Activated CD8-positive, alpha-beta memory T cell treated with anti-CD3 and anti-CD28 coated beads, Interleukin-2, amount 10 ng/mL, durations not matched to agents 7 days and 5 days (primary cell): ENCODE measurements at places on chromosomes 16 and 17.

GRCh38 chr16:22847100-22847499 is 33.1 kb downstream of the HS3ST2 start:
- no peak for DNase-seq

DNA sequence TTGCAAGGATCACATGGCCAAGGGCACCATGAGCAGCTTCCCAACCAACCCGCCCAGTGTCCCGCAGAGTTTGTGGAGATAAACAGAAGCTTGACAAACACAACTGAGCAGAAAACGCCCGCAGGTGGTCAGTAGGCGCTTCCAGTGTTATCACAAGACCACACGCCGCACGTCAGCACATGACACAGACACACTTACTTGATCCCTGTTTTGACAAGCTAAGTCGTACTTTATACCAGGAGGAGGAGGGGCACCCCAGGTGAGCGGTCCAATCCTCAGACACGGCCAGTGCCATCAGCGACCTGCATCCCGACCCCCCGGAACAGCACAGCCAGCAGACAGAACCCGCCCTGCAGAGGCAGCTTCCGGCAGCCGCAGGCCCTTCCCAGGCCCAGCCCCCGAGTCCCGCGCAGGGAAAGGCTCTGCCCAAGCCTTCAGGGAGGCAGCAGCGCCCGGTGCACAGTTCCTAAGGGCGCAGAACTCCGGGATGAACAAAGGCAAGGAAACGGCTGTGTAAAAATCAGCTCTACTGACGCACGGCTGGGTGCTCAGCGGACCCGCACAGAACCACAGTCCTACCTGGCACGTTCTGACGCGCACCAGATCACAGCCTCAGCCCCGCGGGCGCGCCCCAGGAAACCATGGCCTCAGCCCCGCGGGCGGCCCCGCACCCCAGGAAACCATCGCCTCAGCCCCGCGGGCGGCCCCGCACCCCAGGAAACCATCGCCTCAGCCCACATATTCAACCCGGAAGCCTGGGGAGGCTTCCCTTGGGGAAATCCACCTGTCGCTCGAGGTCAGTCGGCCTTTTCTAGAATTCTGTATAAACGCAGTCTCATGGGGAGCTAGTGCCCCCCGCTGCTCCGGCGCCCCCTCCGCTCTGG is 27.8 kb downstream of the AXIN1 start:
- peak; percentile 63 for DNase-seq

GRCh38 chr17:19018600-19018950 is 14.0 kb upstream of the FAM83G start:
- no peak for DNase-seq

GRCh38 chr16:65176603-65177002 is 54.7 kb upstream of the CDH11 start:
- DNase-seq, result no peak

DNA sequence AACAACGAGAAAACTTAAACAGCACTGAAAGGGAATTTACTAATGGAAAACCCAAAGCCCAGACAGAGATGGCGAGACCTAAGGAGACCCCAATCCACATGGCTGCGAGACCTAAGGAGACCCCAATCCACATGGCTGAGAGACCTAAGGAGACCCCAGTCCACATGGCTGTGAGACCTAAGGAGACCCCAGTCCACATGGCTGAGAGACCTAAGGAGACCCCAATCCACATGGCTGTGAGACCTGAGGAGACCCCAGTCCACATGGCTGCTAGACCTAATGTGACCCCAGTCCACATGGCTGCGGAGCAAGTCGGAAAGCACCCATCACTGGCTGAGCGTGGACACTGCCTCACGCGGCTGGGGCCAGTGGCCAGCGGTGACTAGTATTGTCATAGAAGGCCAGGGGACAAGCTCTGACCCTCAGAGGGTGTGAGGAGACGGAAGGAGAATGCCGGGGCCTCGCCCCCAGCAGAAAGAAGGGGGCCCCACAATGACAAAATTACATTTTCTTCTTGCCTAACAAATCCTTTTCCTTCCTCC is 241.8 kb downstream of the C16orf95 start:
- no peak for DNase-seq

GRCh38 chr17:48727415-48728175 is 955 bp downstream of the HOXB13 start:
- DNase-seq, result no peak

DNA sequence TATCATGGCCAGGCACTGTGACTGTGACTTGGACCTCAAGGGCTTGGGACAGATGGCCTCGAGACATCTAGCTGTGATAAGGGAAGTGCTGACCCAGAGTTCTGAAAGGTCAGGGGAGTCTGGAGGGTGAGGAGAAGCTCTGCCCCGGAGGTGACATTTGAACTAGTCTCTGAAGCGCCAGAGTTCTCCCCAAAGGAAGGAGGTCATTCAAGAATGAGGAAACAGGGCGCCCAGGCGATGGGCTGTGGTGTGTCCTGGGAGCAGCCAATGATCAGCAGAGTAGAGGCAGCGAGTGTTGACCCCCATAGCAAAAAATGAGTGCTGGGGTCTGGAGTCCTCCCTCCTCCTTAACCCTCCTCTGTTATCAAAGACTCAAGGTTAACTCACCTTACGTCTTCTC is 4.9 kb downstream of the STARD3 start:
- DNase-seq, result no peak

- peak; percentile 77 for DNase-seq
These were observed 19.9 kb upstream of the GPATCH8 start for GRCh38 chr17:44522883-44523671.

GRCh38 chr17:32529604-32530003 is 42.8 kb downstream of the CDK5R1 start:
- DNase-seq, result no peak

GRCh38 chr16:14199624-14200023 is 128.5 kb downstream of the MRTFB start:
- no peak for DNase-seq

DNA sequence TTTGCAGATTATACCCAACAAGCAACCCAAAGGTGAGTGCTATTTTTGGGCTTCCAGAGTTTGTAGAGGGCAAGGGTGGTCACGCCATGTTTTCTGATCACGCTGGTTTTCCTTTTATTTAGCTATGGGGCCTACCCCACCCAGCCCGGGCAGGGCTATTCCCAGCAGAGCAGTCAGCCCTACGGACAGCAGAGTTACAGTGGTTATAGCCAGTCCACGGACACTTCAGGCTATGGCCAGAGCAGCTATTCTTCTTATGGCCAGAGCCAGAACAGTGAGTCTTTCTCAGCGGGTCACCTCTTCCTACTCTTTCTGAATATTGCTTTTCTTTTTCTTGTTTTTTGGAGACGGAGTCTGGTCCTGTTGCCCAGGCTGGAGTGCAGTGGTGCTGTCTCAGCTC is 2.5 kb downstream of the FUS start:
- no peak for DNase-seq

- no peak for DNase-seq
These were observed 35.5 kb downstream of the CLUAP1 start for GRCh38 chr16:3536271-3536731.

DNA sequence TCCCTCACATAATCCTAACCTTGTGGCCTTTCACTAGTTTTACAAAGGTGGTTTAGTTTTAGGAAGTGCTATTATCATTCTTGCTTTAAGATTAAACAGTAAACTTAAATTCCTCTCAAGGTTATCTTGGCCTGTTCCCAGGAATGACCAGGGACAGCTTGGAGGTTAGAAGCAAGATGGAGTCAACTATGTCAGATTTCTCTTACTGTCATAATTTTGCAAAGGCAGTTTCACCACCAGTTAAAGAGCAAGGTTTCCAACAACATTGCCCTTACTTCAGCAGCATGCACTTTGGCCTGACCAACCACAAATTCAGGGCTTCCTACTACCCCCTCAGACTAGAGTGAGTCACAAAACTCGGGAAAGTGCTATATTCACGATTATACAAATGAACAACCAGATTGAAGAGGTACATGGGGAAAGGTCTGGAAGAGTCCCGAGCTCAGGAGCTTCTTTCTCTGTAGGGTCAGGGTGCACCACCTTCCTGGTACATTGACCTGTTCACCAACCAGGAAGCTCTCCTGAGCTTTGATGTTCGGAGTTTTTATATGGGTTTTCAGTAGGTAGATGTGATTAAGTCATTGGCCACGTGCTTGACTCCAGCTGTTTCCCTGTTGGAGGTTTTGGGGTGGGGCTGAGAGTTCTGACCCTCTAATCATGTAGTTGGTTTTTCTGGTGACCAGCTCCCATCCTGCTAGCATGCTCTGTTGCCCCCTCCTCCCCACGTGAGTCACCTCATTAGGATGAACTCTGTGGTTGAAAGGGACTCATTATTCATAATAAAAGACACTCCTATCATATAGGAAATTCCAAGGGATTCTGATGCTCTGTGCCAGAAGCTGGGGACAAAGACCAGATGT is 19.4 kb downstream of the RHOT1 start:
- no peak for DNase-seq

- no peak for DNase-seq
These were observed 17.8 kb upstream of the OSGIN1 start for GRCh38 chr16:83935005-83935857.

- no peak for DNase-seq
These were observed 29.1 kb downstream of the CRHR1 start for GRCh38 chr17:45813048-45813725.

DNA sequence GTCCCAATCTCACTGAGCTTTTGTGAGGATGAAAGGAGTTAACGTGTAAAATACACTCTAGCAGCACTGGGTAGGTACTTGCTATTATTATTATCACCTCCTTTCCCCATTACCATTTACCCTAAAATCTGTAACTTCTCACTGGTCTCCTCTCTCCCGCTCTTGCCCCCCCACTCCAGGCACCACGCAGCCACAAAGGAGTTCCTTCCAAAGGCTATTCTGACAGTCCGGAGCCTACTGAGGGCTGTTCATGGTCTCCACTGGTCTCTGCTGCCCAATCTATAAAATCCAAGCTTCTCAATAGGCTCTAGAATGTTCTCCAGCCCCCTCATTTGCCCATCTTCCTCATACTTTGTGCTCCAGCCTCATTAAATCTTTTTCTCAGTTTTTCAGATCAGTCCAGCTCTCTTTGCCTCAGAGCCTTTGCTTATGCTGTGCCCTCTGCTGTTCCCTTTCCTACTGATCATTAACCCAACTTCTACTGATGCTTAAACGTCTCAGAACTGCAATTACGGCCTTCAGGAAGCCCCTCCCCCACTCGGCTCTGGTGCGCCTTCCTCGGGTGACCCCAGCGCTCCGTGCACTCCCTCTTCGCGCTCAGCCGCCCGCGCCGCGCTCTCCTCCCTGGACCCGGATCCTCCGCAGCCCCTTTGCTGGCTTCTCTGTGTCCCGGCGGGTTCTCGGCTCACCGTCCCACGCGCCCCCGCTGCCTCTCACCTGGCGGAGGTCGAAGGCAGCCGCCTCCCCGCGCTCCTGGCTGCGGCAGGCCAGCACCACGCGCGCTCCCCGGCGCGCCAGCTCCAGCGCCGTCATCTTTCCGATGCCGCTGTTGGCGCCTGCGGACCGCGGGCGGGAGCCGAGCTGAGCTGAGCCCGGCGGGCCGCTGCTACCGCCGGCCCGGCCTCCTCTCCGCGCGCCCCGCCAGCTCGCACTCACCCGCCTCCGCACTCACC is 737 bp downstream of the DHRS13 start:
- DNase-seq, result peak; percentile 72

GRCh38 chr16:75640598-75640997 is 6.9 kb downstream of the KARS1 start:
- DNase-seq, result no peak

DNA sequence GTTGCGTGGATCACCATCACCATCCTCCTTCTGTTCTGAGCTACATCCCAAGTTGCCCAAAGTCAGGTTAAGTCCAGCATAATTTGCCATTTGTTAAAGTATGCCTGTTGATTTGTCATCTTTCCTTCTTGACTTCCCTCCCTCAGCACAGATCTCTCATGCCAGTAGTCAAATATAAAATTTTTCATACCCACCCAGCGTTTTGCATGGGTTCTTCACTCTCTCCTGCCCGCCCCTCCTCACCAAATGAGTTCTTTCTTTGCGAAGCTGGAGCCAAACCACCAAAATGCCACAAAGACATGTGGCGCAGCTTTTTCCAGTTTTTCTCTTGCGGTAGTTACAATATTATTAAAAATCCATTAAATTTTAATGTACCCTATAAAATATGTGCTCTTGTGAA is 167.2 kb downstream of the MSI2 start:
- no peak for DNase-seq

- DNase-seq, result no peak
These were observed 207.4 kb downstream of the RPTOR start for GRCh38 chr17:80751946-80752581.

DNA sequence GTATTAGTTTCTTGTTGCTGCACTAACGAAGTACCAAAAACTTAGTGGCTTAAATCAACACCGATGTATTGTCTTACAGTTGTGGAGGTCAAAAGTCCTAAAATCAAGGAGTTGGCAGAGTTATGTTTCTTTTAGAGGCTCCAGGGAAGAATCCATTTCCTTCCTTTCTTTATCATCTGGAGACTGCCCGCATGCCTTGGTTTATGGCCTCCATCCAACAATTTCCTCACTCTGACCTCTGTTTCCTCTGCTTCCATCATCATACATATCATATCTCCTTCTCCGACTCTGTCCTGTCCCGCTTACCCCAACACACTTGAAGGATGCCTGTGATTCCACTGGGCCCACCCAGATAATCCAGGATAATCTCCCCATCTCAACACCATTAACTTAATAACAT is 627.8 kb downstream of the KCNJ2 start:
- DNase-seq, result no peak

DNA sequence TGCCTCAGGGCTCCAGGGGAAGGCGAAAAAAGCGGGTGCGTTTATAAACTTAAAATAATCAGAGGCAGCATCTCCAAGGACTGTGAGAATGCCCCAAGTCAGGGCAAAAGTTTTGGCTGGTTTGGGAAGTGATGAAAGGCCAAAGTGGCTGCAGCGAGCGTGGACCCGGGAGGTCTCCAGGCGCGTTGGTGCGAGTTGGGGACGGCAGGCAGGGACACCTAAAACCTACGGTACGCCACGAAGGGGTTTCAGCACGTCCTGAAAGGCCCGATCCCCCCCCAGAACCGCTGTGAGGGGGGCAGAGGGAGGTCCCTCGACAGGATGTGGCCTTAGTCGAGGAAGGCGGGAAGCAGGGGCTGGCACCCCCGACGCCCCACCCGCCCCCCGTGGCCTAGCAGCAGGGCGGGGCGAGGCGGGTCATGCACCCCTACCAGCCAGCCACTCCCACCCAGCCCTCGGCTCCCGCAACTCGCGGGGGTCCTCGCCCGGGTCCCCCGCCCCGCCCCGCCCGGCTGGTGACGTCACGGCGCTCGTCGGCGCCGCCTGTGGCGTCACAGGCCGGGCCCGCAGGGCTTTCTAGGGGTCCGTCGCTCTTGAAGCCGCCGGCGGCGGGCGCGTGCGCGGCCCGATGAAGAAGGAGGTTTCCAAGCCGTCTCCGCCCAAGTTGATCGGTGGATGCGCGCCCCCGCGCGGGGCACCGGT is at the start of gene MYCBPAP:
Gene MYCBPAP, plus strand, starts transcription at position 569 of the 702 bp plus-strand sequence. CDS start 236 bp downstream, outside the sequence.
- peak; percentile 91 for DNase-seq

GRCh38 chr17:30808785-30809286 is 15.7 kb downstream of the CRLF3 start:
- peak; percentile 69 for DNase-seq
